ENCODE measurements at places on chromosomes 3 and 15.

DNA sequence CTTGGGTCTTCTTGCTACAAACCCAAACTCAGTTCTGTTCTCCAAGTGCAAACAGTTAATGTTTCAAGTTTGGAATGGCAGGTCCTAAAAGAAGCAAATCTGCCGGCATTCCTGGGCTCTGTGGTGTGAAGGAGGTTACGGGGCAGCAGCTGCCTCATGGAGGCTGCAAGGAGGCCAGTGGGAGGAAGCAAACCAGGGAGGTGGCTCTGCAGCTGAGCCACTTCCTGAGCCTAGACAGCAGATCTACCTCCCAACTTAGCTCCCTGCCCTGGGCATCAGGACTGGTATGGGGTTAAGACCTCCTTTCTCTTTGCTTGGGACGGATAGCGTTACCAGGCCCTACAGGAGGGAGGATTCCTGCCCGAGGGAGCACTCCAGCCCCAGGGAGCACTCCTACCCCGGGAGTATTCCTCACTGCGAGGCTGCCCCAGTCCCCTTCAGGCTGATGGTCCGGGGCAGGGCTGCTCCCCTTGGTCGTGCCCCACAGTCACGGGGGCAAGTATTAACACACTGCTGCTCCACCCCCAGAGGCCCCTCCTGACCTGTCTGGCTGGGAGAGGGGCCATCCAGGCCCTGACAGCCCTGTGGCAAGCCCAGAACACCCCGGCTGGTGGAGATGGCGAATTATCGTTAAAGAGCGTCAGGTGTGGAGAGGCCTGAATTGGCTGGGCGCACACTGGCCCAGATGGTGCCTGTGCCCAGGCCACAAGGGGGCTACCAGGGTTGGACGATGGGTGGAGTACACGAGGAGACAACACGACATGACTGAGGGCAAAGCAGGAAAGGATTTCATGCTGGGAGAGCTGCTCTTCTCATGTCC, 129.9 kb downstream of the ATP10A start:
- DNase-seq: no peak

- no peak for DNase-seq
Measured at GRCh38 chr3:193996641-193997089, 139.3 kb upstream of the HES1 start.

- no peak for DNase-seq
Measured at GRCh38 chr3:140386357-140387100, 291.3 kb upstream of the TRIM42 start.

- DNase-seq: no peak
Measured at GRCh38 chr3:64267721-64268604, 42.7 kb upstream of the PRICKLE2 start.

- no peak for DNase-seq
Measured at GRCh38 chr15:95698230-95698629, 632.3 kb upstream of the NR2F2 start.

DNA sequence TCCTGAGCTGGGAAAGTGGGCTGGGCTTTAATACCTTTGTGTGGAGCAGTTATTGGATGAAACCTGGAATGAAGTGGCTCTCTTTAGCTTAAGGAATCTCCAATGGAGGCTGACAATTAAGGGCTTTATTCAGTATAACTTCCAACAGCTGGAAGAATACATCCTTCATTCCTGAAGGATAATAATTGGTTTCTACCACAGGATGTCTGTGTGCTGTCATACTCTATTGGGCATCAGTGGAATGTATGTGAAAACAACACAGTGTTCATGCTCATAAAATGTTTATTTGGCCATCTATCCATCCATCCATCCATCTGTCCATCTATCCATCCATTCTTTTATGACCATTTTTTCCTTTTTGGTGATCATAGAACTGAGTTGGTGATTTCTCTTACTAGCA, 220.7 kb upstream of the GAP43 start:
- DNase-seq: no peak

DNA sequence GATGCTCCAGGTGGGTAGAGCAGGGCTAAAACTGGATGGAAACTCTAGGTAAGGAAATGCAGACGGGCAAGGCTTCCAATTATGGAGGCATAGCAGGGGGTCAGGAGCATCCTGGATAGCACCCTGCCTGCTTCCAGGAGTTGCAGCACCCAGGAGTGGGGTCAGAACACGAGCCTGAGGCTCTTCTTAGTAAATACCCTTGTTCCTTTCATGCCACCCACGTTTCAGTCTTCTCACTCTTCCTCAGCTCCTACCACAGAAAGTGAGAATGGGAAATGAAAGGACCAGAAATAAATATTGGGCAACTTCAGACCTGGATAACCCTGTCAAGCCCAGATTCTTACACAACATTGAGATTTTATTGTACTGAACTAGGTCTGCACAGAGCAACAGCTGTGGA, 16.4 kb downstream of the CCR1 start:
- no peak for DNase-seq

DNA sequence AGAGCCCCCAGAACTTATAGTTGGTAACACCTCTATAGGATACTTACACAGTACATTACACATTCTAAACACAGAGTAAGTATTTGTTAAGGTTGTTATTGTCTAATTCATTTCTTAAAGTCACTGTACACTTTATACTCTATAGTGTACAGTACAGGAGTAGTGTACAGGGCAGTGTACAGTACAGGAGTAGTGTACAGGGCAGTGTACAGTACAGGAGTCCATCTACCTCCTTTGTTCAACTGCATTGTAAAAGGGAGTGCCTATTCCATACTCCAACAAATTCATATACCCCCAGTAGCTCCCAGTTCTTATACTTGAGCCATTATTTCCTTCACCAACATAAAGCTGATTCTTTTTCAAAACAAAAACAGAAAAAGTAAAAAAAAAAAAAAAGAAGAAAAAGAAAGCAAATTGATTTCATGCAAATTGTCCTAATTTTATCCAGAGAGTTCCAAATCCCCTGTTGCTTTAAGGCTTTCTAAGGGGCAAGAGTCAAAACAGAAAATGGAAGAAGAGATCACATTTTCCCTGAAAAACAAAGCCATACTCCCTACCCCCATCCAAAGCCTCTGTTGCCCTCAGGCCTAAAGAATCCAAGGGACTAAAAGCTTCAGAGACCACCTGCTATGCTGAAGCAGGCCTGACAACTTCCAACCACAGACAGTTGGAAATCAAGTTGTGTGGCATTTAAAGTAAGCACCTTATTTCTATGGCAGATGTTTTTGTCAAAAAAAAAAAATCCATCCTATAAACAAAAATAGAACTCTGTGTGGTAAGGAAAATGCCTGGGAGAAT, 125.6 kb downstream of the PLCH1 start:
- no peak for DNase-seq

- DNase-seq: no peak
Measured at GRCh38 chr3:14541646-14542045, 1.5 kb upstream of the GRIP2 start.

DNA sequence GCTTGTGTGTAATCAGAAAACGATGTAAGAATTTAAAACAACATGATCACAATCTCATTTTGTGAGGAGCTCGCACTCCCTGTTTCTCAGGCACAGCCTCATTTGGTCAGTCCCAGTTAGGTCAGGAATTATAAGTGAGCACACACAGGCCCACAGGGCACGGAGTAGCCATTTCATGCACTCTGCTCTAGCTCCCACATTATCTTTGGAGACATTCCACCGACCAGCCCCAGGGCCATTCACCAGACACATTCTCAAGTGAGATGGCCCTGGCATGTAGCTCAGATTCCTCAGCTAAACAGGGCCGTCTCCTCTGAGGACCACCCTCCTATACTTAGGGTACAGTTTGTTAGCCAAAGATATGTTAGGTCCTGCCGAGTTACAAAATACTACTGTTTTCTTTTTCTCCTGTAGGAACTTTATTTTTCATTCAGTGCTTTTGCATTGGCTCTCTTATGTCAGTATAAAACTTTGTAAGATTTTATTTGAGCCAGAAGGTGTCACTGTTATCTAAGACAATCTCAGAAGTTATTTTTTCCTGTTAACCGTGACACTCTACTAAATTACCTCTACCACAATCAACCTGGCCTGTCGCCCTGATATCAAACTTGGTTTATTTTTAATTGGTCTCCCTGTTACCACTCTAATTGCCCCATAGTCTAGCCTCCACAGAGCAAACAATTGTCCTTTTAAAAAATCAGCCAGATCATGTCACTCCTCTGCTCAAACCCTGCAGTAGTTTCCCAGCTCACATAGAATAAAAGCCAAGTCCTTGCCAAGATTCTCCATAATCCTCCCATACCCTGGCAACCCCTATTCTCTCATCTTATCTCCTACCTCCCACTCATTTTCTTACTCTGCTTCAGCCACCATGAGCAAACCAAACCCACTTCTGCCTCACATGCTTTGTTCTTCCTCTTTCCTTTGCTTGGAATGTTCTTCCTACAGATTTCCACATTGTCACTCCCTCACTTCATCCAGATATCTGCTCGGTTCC, 105.7 kb downstream of the PPP2R3A start:
- DNase-seq: no peak

DNA sequence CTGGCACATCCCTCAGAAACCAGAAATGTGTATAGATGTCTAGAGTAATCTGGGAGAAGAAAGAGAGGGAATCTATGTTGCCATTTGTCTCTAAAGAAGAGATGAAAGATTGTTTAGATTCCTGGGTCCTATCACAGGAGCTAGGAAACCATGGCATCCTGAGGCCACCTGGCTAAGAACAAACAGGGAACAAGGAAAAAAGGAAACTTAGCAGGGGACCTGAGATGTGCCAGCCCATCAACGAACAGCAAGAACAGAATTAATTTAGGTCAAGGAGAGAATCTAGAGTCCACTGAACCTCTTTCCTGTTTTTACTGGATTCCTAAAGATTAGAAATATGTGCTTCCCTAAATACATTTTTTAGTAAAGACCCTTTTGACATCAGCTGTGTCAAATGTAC, 30.3 kb downstream of the IP6K1 start:
- no peak for DNase-seq

- no peak for DNase-seq
Measured at GRCh38 chr3:25423780-25424588, 4.1 kb upstream of the RARB start.

GRCh38 chr15:66456211-66456610, 41.4 kb downstream of the SNAPC5 start:
- DNase-seq: no peak

DNA sequence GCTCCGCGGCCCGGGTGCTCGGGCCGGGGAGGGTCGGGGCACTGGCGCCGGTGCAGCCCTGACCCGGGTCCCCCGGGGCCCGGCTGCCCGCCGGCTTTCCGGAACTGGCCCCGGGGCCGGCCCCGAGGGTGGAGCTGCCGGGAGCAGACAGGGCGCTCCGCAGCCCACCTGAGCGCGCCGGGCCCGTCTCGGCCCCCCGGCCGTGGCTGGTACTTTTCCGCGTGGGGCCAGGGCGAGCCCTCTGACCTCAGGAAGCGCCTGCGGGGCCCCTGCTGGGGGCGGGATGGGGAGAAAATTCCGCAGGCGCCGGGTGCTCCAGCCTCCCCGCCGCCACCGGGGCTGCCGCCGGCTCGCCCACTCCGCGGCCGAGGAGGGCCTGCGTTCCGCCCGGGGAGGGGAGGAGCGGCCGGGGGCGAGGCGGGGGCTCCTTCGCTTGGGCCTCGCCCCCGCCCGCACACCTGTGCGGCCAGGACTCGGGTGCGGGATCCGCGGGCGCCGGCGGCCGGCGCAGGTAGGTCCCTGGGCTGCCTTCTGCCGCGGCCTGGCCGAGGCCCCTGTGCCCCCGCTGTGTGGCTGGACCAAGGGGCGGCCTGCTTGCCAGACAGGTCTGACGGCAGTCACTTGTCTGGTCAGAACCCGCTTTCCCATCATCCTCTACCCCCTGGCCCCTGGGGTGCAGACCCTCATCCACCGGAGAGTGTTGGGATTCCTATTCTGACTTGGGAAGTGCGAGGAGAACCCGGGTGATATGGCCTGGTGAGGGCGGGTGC, 3.5 kb downstream of the FURIN start:
- DNase-seq: no peak

DNA sequence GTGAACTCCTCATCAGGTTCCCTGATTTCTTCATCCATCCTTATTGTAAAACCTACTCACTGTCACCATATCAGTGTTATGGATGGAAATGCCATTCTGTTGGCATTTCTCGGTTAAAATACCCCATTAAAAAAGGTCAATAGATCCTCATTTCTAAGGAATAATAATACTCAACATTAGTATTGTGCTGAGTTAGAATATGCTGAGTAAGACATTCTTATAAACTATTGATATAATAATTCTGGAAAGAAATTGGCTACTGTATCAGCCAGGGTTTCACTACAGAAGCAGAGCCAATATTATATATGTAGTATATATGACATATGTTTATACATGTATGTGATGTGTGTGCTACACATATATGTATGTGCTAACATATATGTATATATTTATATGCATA, 95.4 kb upstream of the KCNH8 start:
- no peak for DNase-seq

GRCh38 chr3:126554560-126555525, 3.9 kb downstream of the C3orf22 start:
- DNase-seq: no peak

GRCh38 chr3:77931255-77932009, 891.5 kb downstream of the ROBO2 start:
- DNase-seq: no peak

GRCh38 chr3:67048715-67049074, 50.6 kb downstream of the KBTBD8 start:
- no peak for DNase-seq

- no peak for DNase-seq
Measured at GRCh38 chr3:71227270-71227661, 356.3 kb downstream of the FOXP1 start.

DNA sequence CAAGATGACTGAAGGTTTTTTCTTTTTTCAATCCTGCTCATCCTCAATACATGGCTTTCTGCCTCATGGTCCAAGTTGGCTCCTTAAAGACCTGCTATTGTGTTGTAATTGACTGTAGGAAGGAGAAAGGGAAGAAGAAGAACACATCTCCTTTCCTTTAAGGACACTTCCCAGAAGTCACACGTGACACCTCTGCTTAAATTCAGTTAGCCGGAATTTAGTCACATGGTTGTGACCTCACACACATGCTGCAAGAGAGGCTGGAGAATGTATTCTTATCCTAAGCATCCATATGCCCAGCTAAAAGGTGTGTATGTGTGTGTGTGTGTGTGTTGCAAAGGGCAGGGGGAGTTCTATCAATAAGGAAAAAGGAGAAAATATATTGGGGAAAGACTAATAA, 185.8 kb upstream of the IL12A start:
- DNase-seq: no peak

- no peak for DNase-seq
Measured at GRCh38 chr3:172132721-172133311, 93.4 kb downstream of the FNDC3B start.

GRCh38 chr3:86991482-86991815, 500 bp upstream of the VGLL3 start:
- no peak for DNase-seq

DNA sequence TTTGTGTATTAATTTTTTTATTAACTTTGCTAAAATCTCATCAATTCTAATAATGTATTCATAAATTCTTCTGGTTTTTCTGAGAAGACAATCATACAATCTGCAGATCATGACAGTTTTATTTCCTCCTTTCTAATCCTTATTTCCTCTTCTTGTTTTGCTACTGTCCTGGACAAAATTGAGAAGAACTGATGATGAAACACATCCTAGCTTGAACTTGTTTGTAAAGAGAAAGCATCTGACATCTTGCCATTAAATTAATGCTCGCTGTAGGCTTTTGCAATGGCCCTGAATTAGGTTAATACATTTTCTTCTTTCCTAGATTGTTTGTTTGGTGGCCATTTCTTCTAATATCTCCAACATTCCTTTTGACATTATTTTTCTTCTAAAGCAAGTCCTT, 110.9 kb upstream of the TPM1 start:
- no peak for DNase-seq

Data from T-cell (primary cell).